ENCODE measurements at places on chromosomes 3 and 15. TPM values are rescaled to one million over a fixed set of nuclear protein-coding genes. Genes with fewer than 3 reads are reported as not detected.

COL6A5 gene
- total RNA-seq: 0.14 TPM

- H3K27ac ChIP-seq: no peak overlapping the region
- no peaks in the 10 kb centered on the region for H3K4me1 ChIP-seq
- no peaks in the 10 kb centered on the region for H3K36me3 ChIP-seq
- H3K4me3 ChIP-seq: no peak overlapping the region
- DNase-seq: no peak
Observed at GRCh38 chr3:25840099-25840498, 50.2 kb downstream of the OXSM start.

DNA sequence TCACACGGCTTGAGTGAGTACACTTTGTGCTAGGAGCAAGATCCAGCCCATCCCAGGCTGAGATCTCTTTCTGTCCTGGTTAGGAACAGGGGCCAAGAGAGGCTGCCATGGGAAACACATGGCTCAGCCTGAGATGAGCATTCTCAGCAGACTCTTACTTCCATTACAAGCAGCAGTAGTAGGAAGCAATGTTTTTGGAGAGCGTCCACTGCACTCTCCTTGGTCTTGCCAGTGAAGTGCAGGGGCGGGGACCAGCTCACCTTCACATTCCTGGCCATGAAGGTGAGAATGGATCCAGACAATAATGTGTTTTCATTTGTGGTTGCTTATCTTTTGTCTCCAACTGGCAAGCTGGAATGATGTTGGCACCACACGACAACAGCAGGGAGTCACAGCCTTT is 24.7 kb downstream of the ZNF80 start:
- H3K36me3 ChIP-seq: no peaks in the 10 kb centered on the region
- DNase-seq: no peak
- H3K27ac ChIP-seq: no peak overlapping the region
- no peak overlapping the region for H3K4me3 ChIP-seq
- peaks cover 13% of the 10 kb centered on the region for H3K27me3 ChIP-seq

- H3K27ac ChIP-seq: peak overlapping the region; percentile 75
- no peak for DNase-seq
- no peaks in the 10 kb centered on the region for H3K36me3 ChIP-seq
Observed at GRCh38 chr15:31296219-31296645, 30.4 kb upstream of the KLF13 start.

GRCh38 chr3:153679714-153680113 is 441.5 kb upstream of the ARHGEF26 start:
- no peaks in the 10 kb centered on the region for H3K4me1 ChIP-seq
- no peaks in the 10 kb centered on the region for H3K36me3 ChIP-seq
- no peak overlapping the region for H3K4me3 ChIP-seq
- DNase-seq: no peak
- no peak overlapping the region for H3K27ac ChIP-seq

GRCh38 chr3:64898941-64899340 is 211.1 kb upstream of the ADAMTS9 start:
- H3K36me3 ChIP-seq: no peaks in the 10 kb centered on the region
- H3K4me1 ChIP-seq: peaks cover 17% of the 10 kb centered on the region
- H3K27me3 ChIP-seq: no peaks in the 10 kb centered on the region

GRCh38 chr3:171068658-171069057 is 42.1 kb upstream of the SLC2A2 start:
- no peak for DNase-seq
- no peak overlapping the region for H3K27ac ChIP-seq
- H3K27me3 ChIP-seq: no peaks in the 10 kb centered on the region
- H3K4me3 ChIP-seq: no peak overlapping the region
- H3K4me1 ChIP-seq: peaks cover 11% of the 10 kb centered on the region
- peaks cover 11% of the 10 kb centered on the region for H3K36me3 ChIP-seq

Measured in type B pancreatic cell (in vitro differentiated cells).